Upper lobe of left lung (tissue), 6 donors: ENCODE measurements at places on chromosomes 4 and X. TPM values are rescaled to one million over a fixed set of nuclear protein-coding genes. Genes with fewer than 3 reads are reported as not detected.

- no peak for DNase-seq
Measured at GRCh38 chr4:26362745-26363439, 42.1 kb downstream of the RBPJ start.

DNA sequence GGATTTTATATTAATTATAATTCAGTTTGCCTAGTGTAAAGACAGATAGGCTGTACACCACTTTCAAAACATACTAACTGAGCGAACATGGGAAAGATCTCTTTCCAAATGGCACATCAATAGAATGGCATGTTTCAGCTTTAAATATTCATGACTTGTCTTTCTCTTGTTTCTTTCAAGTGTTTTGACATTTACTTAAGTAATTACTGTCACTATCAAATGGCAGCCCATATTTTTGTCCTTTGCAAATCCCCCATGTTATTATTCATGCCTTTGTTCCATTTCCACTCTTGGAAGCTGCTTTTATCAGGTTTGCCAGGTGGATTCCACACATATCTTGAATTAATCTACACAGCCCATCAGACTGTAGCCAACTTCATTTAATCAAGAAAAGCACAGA is 89.2 kb upstream of the GLRA2 start:
- DNase-seq: no peak

GRCh38 chr4:153593161-153593560 is 90.9 kb upstream of the TLR2 start:
- DNase-seq: no peak

DNA sequence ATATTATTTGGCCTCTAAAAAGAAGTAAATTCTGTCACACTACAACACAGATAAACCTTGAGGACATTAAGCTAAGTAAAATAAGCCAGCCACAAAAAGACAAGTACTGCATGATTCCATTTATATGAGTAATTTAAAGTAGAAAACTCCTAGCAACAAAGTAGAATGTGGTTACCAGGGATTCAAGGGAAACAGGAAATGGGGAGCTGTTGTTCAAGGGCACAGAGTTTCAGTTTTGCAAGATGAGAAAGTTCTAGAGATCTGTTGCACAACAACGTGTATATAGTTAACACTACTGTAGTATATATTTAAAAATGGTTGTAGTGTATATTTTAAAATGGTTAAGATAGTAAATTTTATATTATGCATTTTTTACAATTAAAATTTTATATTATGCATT is 25.4 kb downstream of the SEC31A start:
- DNase-seq: peak; percentile 34

- no peak for DNase-seq
Measured at GRCh38 chr4:15425520-15425919, 2.3 kb upstream of the C1QTNF7 start.

DNA sequence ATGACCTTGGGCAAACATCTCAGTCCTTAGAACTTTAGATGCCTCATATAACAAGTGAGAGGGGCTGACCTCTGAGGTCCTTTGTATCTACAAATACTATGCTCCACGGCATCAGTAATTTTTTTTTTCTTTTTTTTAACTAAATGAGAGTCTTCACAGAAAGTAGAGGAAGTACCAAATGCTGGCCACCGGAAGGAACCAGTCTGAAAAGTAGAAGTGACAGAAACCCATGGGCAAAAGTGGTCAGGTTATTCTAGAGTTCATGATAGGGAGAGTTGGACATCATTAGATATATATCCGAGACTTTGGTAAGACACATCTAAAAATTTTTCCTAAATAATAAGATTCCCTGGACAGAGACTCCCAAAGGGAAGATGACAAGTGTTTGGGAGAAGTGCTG is 53.7 kb downstream of the COQ2 start:
- no peak for DNase-seq

GPRASP2 gene
- total RNA-seq: 4.2 TPM

ARHGEF6 gene
- total RNA-seq: 30.9 TPM

GRCh38 chr4:159725571-159725970 is 622.7 kb downstream of the RAPGEF2 start:
- DNase-seq: no peak

DNA sequence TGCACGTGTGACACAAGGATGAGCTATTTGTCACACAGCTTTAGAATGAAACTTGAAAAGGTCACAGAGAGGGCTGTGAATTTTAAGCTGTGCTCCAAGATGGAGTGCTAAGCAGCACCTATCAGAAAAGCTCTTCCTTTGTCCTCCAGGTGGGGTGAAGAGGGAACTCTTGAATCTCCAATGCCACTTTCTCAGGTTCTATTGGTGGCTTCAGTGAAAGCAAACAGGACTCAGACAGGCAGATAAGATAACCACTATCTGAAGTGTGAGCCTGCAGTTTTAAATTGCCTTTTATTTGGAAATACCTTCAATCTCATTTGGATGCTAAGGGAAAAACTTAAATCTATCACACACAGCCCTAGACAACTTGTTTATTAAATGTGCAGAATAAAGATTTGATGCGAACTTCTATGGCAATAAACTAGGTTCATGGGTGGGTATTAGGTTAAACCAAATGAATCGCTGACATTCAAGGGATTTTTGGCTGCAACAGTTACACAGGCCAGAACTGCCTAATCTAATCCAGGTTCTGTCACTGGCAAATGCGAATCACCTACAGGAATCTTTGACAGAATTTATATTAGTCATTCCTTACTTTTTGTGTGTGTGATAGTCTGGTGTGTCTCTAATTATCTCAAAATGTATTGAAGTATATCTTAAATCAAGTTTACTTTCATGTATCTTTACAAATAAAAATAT is 13.6 kb upstream of the PDGFRA start:
- DNase-seq: no peak

TIMP1 gene
- 118 TPM for total RNA-seq

DNA sequence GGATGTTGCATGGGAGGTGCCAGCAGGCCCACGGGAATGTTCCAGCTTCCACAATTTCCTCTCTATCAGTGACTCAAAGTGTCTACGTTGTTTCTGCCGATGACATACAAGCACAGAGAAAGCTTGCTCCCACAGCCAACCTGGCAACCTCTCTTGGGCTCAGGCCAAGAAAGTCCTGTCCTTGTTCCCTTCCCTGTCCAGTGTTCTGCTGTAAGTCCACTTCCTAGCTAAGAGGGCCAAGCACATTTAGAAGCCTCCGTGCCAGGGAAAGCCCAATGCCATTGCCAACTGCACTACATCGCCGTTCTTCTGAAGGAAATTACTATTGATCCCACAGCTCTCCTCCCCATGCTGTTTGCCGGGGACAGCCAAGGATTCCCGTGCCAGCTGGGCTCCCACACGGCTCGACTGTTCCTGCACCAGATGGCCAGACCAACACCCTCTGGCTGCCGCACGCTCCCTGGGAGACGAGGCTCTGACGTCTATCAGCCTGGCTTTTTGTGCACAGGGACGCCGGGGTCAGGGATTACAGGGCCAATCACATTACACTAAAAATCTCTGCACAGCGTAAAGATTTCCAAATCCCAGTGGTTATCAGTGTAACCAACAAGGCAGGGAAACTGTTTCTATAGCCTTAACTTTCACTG is 284.0 kb downstream of the BCOR start:
- DNase-seq: no peak

RTL3 gene
- total RNA-seq: 0.31 TPM

DNA sequence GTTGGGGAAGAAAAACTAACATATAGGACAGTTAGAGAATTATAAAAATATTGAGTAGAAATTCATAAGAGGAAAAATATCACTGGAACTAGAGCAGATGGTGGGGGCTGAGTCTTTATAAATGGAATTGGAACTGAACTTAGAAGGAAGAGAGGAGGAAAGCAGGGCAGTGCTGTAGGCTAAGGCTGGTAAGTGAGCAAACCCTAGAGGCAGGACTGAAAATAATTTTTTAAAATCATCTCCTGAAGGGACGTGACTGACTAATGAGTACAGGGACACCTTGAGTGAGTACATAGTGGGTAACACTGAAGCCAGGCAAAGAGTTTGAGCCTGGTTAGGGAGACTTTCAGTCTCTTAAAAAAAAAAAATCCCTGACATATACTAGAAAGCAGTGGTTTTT is 63.3 kb downstream of the GALNT7 start:
- DNase-seq: no peak

DNA sequence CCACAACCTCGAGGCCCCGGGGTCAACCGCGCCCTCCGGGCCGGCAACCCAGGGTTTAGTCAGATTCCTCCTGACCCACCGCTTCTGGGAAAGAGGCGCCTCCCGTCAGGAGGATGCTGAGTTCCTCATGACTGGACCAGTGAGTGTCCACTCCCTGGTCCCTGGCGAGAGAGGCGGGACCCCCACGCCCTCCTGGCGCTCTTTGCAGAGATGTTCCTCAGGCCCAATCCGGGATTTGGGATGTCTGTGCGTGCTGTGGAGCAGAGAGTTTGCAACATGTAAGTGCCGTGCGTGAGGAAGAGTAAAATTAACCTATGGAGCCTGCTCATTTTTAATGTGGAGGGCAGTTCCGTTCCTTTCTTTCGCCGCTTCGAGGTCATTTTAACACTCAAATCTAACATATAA is 824 bp upstream of the UGDH start:
- DNase-seq: no peak

DNA sequence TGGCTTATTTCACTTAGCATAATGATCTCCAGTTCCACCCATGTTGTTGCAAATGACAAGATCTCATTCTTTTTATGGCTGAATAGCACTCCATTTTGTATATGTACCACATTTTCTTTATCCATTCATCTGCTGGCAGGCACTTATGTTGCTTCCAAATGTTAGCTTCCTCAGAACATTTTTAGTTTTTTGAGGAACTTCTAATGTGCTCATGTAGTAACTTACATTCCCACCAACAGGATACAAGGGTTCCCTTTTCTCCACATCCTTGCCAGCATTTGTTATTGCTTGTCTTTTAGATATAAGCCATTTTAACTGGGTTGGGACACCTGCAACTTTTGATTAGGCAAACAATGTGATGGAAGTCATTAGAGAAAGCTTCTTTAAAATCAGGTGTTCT is 454.2 kb downstream of the NLGN4X start:
- no peak for DNase-seq

RTL5 gene
- total RNA-seq: 10.6 TPM

DNA sequence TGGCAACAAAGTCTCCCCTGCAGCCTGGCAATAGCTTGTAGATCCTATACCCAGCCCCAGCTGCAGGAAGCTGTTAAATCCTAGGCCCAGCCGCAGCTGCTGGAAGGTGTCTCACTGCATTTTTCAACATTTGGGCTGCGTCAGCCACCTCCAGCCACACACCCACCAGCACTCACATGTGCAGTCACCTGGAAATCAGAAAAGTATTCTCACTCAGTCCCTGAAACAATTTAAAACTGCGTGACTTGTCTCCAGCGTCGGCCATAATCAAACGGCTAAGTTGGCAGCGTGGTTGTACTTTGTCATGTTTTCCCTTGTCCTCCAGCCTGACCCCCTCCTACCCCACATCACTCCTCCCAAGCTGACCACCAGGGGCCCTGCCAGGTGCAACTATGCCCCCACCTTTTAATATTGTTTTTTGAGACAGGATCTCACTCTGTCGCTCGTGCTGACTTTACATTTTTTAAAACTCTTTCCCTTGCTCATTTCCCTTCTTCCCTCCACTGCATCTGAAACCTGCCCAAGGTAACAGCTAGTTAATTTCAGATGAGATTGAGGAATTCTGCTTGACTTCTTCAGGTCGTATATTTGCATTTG is 97.2 kb upstream of the FRG1 start:
- no peak for DNase-seq

DNA sequence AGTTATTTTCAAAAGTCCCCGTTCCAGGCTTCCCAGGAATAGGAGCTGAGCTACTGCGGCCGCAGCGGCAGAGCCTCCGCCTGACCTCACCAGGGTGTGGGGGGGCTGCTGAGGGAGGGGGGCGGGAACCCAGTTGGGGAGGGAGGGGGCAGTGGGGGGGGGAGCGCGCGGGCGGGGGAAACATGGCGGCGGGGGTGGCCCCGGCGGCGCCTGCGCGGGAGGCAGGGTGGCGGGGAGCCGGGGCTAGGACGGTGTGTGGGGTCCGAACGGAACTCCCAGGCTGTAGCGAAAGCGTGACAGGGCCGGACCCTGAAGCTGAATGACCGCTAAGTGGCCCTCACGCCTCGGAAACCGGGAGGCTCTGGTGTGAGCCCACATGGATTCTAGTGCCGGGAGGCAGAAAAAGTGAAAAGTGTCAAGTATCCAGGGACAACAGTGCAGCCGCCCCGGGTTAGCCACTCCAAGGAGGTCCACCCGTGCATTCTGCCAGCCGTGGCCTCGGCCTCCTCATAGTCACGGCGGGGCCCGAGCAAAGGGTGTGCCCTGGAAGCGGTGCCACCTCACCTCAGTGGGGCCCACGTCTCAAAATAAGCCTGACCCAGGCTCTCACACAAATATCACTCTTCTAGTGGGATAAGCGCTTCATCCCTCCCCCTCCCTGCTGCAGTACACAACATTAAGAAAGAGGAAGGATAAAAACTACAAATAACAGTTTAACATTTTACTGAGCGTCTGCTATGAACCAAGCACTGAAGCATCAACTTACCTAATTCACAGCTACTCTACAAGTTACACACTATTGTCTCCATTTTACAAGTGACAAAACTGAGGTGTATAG is at the start of gene KLHL13:
TSS of gene KLHL13 (minus strand) at position 98 of the 838 bp plus-strand sequence. CDS start 88,337 bp downstream, outside the sequence.
- DNase-seq: no peak

DRD5 gene
- not detected for total RNA-seq

MGAT4D gene
- total RNA-seq: not detected

GRCh38 chr4:170009291-170009690 is 16.9 kb downstream of the MFAP3L start:
- no peak for DNase-seq

UGT2B10 gene
- total RNA-seq: not detected

GPC4 gene
- 18.5 TPM for total RNA-seq

DNA sequence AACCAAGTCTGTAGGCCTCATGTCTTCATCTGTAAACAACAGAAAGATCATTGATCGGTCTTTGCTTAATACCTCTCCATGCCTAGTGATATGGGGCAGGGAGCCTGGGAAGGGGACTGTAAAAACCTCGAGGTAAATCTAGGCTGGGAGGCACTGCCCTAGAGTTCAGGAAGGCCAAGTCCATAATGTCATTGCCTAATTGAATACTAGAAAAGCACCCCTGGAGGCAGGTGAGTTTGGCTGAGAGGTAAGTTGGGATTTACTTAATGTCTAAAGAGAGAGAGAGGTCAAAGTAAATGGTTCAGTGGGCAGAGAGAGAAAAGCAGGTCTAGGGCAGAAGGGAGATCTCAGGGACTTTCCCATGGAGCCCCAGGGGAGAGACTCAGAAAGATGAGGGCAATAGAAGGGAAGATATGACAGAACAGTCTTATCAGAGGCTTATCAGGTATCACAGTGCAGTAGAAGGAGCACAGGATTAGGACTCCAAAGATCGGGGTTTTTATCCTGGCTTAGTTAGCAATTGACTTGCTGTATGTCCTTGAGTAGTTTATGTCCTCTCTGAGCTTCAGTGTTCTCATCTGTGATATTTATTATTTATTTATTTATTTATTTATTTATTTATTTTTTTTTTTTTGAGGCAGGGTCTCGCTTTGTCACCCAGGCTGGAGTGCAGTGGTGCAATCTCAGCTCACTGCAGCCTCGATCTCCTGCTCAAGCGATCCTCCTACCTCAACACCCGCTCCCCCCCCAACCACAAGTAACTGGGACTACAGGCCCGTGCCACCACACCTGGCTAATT is 85.2 kb downstream of the SLC16A2 start:
- DNase-seq: no peak

DNA sequence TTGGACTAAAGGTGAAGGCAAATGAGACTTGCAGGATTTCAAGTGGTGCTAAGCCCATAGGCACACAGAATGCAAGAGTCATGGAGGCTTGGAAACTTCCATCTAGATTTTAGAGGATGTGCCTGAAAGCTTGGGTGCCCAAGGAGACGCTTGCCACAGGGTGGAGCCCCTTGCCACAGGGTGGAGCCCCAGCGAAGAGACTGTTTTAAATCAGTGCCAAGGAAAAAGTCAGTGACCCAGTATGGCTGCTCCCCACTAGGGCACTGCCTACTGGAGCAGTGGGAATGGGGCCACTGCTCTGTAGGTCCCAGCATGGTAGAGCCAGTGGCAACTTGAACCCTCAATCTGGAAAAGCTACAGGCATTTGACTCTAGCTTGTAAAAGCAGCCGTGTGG is 794.2 kb upstream of the LCORL start:
- DNase-seq: no peak
